PC-3 (cell line): ENCODE measurements at places on chromosomes 16 and 17. TPM values are rescaled to one million over a fixed set of nuclear protein-coding genes. Genes with fewer than 3 reads are reported as not detected.

GRCh38 chr17:56358651-56359050 lies 205.4 kb downstream of the ANKFN1 start:
- no peaks in the 10 kb centered on the region for H3K27me3 ChIP-seq
- H3K4me1 ChIP-seq: no peaks in the 10 kb centered on the region
- DNase-seq: peak; percentile 42

GRCh38 chr16:85583491-85584181 lies 29.5 kb upstream of the GSE1 start:
- H3K27ac ChIP-seq: no peak overlapping the region
- no peak overlapping the region for H3K4me3 ChIP-seq
- H3K36me3 ChIP-seq: no peaks in the 10 kb centered on the region
- H3K27me3 ChIP-seq: no peaks in the 10 kb centered on the region
- H3K4me1 ChIP-seq: no peaks in the 10 kb centered on the region

Gene SLC38A8
- not detected in 2 replicates for total RNA-seq

- H3K27ac ChIP-seq: no peak overlapping the region
- no peaks in the 10 kb centered on the region for H3K4me1 ChIP-seq
- no peaks in the 10 kb centered on the region for H3K27me3 ChIP-seq
- H3K36me3 ChIP-seq: no peaks in the 10 kb centered on the region
Observed at GRCh38 chr17:31226373-31226772, 70.7 kb downstream of the OMG start.

GRCh38 chr16:66703406-66704215 lies 7.1 kb upstream of the CMTM4 start:
- no peak for DNase-seq
- H3K4me3 ChIP-seq: no peak overlapping the region
- no peak overlapping the region for H3K27ac ChIP-seq
- no peaks in the 10 kb centered on the region for H3K4me1 ChIP-seq
- no peaks in the 10 kb centered on the region for H3K36me3 ChIP-seq
- no peaks in the 10 kb centered on the region for H3K27me3 ChIP-seq

Gene SMPD3
- total RNA-seq: 0.06 TPM in 1 of 2 replicates, not detected in the other

DNA sequence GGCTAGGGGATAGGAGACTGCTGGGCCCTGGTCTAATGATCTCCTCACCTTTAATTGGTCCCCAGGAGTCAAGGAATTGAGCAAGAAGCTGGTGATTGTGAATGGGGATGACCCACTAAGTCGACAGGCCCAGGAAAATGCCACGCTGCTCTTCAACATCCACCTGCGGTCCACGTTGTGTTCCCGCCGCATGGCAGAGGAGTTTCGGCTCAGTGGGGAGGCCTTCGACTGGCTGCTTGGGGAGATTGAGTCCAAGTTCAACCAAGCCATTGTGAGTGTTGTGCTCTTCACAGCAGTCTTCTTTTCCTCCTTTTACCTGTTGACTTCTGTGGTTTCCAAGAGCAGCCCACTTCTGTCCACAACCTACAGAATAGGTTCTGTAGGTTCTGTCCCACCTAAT lies 19.4 kb downstream of the POLR2A start:
- H3K4me1 ChIP-seq: no peaks in the 10 kb centered on the region
- no peaks in the 10 kb centered on the region for H3K27me3 ChIP-seq
- peaks cover 61% of the 10 kb centered on the region for H3K36me3 ChIP-seq
- no peak for DNase-seq
- no peak overlapping the region for H3K4me3 ChIP-seq

DNA sequence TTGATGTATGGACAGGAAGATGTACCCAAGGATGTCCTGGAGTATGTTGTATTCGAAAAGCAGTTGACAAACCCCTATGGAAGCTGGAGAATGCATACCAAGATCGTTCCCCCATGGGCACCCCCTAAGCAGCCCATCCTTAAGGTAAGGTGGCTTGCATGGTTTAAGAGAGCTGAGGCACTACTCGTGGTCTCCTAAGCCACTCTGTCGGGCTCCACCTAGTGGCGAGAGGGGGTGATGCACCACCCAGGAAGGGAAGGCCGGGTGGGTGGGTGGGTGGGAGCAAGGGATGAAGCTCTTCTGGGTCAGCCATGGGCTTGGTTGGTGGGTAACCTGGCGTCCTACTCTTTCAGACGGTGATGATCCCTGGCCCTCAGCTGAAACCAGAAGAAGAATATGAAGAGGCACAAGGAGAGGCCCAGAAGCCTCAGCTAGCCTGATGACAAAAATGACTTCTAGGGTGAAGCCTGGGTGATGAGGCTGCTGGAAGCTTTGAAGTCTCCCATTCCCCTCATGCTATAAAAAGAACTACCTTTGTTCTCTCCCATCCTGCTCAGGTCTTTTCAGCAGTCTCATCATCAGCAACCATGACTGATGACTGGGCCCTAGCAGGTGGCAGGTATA lies 21.5 kb downstream of the GPR179 start:
- H3K4me3 ChIP-seq: no peak overlapping the region
- H3K36me3 ChIP-seq: no peaks in the 10 kb centered on the region; the same call in 1 of the 2 replicates
- no peaks in the 10 kb centered on the region for H3K27me3 ChIP-seq

DNA sequence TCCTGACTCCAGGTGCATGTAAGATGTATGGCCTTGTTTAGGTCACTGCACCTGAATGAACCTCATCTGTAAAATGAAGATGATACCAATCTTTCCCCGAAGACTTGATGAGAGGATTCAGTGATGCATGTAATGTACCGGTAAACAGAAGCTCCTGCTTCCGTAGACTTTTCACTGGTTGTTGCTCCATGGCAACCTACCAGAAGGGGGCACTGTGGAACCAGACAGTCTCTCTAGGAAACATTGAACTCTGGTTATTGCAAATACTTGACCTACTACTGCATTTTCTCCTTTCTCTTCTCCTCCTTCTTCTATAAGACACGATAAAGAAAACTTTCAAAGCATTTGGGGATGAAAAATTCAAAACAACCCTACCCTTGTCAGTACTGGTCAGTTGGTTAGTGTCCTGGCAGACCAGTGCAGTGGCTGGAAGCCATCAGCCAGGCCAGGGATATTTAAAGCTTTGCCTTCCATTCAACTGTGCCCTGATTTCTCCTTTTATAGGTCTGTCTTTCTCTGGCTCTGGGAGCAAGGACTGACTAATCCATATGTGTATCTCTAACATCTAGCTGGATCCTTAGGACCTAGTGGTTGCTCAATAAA lies 667.4 kb upstream of the SALL1 start:
- no peaks in the 10 kb centered on the region for H3K36me3 ChIP-seq
- H3K4me1 ChIP-seq: no peaks in the 10 kb centered on the region
- DNase-seq: peak; percentile 21
- no peak overlapping the region for H3K27ac ChIP-seq
- no peak overlapping the region for H3K4me3 ChIP-seq

DNA sequence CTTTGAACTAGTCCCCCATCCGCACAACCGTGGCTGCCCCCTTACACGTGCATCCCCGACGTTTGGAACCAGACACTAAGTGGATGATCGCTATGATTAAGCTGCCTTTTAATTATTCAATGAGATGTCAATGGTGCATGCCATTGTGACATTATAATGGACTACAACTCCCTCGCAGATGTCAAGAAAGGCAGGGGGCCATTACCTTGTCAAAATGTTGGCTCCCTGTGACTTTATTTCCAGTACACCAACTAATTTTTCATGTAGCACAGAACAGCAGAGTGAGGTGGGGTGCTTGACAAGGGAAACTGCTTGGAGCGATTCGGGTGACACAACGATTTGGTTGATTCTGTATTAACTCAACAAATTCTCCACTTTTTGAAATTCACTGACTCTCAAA lies 26.5 kb downstream of the ASIC2 start:
- no peaks in the 10 kb centered on the region for H3K36me3 ChIP-seq
- H3K27me3 ChIP-seq: no peaks in the 10 kb centered on the region
- H3K27ac ChIP-seq: peak overlapping the region; percentile 43
- no peak for DNase-seq

GRCh38 chr16:83603723-83604570 lies 203.8 kb upstream of the HSBP1 start:
- H3K27ac ChIP-seq: no peak overlapping the region
- peaks cover 16% of the 10 kb centered on the region for H3K27me3 ChIP-seq
- no peaks in the 10 kb centered on the region for H3K36me3 ChIP-seq
- H3K4me3 ChIP-seq: no peak overlapping the region
- no peaks in the 10 kb centered on the region for H3K4me1 ChIP-seq

DNA sequence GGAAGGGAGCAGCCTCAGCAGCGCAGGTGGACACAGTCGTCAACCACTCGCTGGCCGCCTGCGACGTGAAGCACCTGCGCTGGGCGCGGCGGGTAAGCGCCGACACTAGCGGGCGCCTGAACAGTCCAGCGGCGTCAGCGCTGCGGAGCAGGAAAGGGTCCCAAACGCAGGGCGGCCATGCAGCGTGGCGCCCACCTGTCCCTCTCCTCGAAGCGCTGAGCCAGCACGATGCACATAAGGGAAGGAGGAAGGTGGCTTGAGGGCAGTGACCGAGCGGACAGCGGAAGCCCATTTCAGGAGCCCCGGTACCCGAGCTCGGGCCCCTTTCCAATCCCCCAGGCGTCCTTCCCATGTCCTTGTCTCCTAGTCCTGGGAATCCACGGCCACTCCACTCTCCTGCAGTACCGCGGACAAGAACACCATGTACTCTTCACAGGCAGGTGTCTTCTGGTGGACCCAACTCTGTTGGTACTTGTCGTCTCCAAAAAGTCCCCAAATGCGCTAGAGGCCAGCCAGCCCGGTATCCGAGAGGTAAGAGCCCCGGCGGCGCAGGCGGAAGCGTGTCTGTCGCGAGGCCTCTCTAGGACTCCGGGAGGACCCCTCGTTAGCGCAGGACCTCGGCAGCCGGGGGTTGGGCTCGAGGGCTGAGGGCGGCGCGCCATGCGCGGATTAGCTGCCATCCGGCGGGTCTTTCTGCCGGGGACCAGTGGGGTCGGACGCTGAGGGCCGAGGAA lies 14.4 kb downstream of the ZNF232 start:
- no peak for DNase-seq
- peaks cover under 1% of the 10 kb centered on the region; the same call in 1 of the 2 replicates for H3K36me3 ChIP-seq
- no peak overlapping the region for H3K4me3 ChIP-seq
- H3K27me3 ChIP-seq: no peaks in the 10 kb centered on the region

DNA sequence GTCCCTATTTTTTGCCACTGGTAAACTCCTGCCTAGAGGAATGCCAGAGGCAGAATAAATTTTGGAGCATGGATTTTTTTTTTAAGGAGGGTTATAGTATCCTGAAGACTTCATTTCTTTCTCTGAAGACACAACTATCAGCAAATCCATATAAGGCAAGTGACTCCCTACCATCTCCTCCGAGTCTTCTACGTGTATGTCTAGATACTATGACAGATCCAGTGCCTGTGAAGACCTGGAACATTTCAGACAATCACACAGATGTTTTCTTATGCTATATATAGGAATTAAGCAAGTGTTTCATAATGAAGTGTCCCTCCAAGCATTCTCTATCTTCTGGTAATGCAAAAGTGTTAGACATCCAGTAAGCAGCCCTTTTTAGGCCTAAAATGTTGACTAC lies 255.5 kb upstream of the TBX2 start:
- no peak overlapping the region for H3K4me3 ChIP-seq
- peaks cover 4% of the 10 kb centered on the region for H3K4me1 ChIP-seq
